Femur (tissue), 1 donor: ENCODE measurements at places on chromosomes 5 and 9.

GRCh38 chr9:104905931-104906330 is 22.0 kb downstream of the ABCA1 start:
- DNase-seq: no peak

DNA sequence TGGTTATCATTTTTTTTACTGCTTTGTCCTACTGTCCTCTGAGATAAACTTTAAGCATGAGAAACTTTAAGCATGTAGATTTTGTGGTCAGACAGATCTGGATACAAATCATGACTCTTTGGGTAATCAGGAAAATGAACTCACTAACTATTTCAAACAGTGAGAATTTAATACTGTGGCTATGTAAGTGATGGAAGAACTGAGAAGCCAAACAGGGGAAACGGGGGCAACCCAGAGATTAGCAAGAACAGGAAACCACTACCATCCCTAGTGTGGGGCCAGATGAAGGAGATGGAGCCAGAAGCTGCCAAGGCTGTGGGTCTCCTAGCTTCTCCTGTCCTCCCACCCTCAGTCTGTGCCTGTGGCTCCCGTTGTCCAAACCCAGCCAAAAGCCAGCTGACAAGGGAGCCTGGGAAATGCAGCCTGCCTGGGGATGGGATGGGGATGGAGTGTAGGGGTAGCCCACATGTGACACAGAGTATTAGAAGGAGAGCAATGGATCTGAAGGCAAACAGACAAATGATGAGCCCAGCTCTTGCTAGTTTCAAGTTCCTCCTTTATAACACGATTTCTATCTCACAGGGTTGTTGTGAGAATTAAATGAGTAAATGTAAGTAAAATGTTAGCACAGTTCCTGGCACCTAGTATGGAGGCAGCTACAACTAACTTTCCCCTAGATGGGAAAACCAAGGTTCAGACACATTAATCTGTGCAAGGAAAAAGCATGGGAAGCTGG is 27.7 kb upstream of the CDC23 start:
- no peak for DNase-seq

DNA sequence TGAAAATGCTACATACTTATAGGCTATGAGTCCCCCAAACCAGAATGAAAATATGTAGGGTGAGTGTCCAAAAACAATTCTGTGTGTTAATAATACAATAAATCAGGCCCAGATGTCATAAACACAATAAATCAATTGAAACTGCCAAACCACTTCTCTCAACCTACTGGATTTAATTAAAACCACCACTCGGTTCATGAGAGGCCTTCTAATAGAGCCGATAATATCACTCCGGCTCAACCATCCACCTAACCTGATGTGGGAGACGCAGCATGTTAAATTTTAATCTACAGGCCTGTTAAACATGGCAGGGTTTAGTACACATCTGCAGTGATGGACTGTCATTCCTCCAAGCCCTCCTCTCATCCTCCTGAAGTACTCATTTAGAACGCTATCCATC is 734.5 kb upstream of the ZNF608 start:
- no peak for DNase-seq

- no peak for DNase-seq
Observed at GRCh38 chr9:374736-375135, 160.1 kb downstream of the DOCK8 start.
